Head of caudate nucleus (tissue), 42 donors: ENCODE measurements at places on chromosomes 6 and 20.

DNA sequence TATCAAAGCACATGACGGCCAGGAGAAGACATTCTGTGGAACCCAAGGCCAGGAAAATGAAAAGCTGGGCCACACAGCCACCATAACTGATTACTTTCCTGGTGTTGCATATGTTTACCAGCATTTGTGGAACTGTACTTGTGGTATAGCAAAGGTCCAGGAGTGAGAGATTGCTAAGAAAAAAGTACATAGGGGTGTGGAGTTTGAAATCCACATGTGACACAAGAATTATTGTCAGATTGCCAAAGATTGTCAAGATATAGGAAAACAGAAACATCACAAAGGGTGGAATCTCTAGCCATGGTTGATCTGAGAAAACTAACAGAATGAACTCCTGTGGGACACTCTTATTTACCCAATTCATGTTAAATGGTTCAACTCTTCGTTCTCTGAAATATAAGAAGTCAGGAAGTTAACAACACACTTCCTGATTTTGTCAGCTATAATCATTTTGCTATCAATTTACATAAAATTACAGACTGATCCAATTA, at the start of gene OR2B2:
Gene OR2B2 (minus strand): TSS at position 441 of the 491 bp plus-strand sequence. CDS start 77 bp downstream, at position 364.
- DNase-seq, result no peak

GRCh38 chr6:52994031-52994838, 849 bp downstream of the GSTA4 start:
- DNase-seq, result peak; percentile 35

DNA sequence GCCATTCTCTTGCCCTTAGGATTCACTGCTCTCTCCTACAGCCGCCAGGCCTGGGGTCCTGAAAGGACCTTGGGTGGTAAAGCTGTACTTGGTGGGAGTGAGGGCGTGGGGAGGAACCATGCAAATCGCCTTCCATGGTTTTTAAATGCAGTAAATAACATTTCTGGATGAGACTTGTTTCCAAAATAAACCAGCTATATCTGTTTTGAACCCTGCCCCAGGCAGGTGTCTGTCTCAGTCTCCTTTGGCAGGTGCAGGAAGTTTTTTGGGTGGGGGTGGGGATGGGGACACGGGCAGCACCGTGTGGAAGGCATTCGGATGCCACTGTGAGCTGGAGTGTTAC, 14.3 kb downstream of the ITPA start:
- DNase-seq, result no peak

- no peak for DNase-seq
These were observed 267.7 kb upstream of the RNF24 start for GRCh38 chr20:4283016-4283415.

DNA sequence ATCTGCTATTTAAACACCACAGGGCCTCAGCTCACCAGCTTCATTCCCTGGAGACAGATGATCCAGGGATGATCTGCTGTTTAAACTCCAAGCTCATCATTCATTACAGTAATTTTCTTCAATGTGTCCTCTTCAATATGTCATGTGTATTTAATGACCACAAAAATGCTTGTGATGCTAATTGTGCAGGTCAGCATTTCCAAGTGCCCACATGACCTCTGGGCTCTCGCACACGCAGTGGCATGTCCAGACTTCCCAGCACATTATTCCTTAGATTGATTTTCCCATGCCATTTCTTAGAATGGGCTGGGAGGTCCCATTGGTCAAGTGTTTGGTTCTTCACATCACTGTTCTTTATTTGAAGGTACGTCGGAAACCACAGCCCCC, 434.4 kb downstream of the HAO1 start:
- DNase-seq, result no peak

GRCh38 chr6:169808608-169808967, 57.2 kb downstream of the ERMARD start:
- DNase-seq, result no peak

DNA sequence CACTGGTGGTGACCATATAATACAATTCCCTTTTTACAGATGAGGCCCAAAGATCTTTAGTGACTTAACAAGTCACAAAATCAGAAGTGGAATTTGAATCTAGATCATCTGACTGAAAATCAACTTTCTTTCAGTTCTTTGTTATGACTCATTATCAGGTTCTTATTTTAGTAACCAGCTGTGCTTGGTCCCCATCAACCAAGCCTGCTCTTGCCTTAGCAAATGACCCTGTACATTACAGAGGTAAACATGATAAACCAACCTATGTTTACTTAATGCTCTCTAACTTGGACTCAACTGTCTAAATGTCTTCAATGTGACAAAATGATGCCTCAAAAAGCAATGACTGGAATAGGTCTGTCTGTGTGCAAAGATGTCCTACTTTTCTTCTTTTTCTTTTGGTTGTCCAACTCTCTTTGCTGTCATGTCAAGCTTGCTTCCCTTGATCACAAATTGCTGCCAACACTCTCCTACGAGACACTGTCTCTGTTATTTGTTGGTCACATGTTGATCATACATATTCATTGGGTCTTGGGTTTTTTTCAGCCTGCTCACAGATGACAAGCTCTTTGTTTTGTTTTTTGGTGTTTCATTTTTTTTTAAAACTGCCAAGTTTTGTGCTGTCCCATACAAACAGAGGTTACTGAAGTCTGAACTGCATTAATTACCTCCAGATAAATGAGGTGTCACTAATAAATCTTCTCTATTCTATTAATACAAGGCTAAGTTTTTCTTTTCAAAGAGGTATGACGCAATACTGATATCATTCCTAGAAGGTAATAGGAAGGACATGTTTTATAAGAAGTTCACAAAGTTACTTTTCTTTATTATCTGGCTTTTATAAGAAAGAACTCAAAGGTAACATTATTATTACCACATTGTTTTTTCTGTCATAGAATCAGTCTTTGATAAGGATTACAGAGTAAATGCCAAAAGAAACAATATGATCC, 62.2 kb upstream of the PLN start:
- peak; percentile 34 for DNase-seq

DNA sequence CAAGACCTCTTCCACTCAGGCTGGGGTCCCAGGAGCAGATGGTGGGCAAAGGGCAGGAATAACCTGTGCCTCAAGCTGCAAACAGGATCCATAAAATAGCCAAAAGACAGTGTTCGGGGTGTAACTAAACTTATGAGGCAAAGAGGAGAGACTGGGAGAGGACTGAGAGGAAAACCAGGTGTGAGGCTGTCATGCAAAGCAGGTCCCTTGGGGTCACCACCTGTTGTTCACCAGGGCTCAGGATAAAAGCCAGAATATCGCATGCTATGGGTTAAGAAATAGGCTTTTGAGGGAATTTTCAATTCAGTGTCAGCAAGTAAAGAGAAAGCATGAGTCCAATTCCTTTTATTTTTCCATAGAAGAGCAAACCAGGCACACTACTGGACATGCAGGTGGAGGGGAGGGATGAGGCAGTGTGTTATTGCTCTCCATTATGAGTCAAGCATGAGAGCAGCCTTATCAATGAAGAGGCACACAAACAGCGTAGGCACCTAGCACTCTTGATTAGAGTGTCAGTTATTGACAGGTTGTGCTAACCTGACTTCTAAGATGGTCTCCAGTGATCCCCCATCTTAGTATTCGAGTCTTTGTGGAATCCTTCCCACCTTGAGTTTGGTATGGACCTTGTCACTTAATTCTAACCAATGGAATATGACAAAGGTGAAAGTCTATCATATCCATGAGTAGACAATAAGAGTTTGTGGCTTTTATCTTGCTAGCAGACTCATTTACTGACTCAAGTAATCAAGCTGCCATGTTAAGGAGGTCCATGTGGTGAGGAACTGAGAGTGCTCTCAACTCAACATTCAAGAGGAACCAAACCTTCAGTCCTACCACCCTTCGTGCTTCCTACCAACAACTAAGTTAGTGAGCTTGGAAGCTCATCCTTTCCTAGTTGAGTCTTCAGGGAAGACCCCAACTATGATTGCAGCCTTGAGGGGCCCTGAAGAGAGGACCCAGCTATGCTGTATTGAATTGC, 18.8 kb downstream of the HLA-E start:
- DNase-seq, result no peak

DNA sequence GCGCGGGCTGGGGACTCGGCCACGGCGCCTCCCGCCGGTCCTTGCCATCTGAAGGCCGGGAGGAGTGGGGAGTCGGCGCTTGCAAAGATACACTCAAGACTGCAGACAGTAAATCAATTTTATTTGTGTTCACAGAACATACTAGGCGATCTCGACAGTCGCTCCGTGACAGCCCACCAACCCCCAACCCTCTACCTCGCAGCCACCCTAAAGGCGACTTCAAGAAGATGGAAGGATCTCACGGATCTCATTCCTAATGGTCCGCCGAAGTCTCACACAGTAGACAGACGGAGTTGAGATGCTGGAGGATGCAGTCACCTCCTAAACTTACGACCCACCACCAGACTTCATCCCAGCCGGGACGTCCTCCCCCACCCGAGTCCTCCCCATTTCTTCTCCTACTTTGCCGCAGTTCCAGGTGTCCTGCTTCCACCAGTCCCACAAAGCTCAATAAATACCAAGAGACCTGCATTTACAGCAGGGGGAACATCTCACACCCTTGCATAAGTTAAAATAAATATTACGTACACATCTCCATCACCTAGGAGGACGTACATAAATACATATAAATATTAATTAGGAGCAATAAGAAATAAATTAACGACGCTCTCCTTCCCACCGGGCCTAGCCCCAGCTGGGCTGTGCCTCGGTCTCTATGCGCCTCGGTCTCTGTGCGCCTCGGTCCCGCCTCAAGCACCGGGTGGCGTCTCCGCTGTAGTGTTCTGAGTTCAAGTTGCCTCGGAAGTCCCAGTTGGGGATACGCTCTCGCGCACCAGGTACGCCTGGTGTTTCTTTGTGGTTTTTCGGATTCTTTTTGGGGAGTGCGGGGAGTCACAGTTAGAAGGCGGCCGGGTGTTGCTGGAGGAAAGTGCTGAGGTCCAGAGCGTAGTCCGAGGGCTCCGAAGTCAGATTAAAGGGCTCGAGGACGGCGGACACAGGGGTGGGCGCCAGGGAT, 889 bp upstream of the FLOT1 start:
- peak; percentile 54 for DNase-seq

DNA sequence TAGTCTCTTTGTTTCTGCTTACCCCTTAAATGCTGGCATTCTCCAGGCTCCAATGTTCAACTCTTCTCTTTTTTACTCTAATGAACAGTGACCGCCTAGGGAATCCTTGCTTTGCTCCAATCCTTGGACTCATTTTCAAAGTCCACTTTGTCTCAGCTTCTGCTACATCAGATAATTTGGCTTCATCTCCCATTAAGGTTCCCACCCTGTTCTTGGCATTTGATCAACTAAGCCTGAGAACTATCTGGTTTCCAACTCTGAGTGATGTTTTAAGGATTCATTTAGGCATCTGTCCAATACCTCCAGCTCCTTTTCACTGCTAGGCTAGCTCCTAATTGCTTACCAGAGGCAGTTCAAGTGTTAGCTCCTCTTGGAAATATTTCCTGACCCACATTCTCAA, 64.9 kb downstream of the ME1 start:
- no peak for DNase-seq

GRCh38 chr20:59647271-59647670, 42.9 kb downstream of the PHACTR3 start:
- DNase-seq, result no peak

- no peak for DNase-seq
These were observed 23.9 kb upstream of the YWHAB start for GRCh38 chr20:44861531-44862006.

- no peak for DNase-seq
These were observed 12.4 kb downstream of the SIRPA start for GRCh38 chr20:1907586-1907985.

- no peak for DNase-seq
These were observed 17.0 kb downstream of the SERPINB9 start for GRCh38 chr6:2885967-2886735.

- DNase-seq, result peak; percentile 64
These were observed 48.4 kb upstream of the DSN1 start for GRCh38 chr20:36821964-36822437.

DNA sequence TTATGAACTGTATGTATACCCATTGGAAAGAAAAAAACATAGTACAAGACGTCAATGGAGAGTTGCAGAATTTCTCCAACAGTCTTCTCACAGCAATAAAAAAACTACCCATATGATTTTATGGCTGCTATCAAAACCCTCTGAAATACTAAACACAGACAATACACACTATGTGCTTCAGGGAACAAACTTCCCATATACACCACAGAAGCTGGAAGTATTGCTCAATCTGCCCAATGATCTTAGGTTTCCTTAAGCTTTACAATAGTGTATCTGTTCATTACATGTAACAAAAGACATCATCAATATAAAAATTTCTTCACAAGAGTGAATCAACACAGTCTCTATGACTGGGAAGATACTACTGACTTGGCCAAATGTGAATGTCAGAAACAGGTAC, 150.5 kb downstream of the TBC1D32 start:
- DNase-seq, result no peak

- peak; percentile 98 for DNase-seq
These were observed at the start of gene CEP162 for GRCh38 chr6:84227434-84228197. Gene CEP162 (minus strand): TSS chr6:84227643. CDS start chr6:84226393, 1,250 bp downstream.

GRCh38 chr6:28988536-28989311, 16.4 kb downstream of the ZNF311 start:
- no peak for DNase-seq

DNA sequence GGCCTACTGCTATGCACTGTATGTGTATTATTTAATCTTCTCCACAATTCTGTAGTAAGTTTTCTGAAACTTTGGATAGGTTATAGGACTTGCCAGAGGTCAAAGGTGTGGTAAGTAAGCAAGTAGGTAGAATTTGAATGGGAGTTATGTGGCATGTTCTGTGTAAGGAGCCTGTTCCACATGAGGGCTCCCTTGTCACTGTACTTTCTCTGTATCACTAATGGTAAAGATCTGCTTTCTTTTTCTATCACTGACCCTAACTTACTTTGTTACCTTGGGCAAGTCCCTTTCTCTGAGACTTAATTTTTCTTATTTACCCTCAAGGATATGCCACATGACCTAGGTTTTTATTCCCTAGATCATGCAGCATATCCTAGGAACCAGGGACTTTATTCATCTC, 50.3 kb downstream of the EIF2S2 start:
- DNase-seq, result no peak

DNA sequence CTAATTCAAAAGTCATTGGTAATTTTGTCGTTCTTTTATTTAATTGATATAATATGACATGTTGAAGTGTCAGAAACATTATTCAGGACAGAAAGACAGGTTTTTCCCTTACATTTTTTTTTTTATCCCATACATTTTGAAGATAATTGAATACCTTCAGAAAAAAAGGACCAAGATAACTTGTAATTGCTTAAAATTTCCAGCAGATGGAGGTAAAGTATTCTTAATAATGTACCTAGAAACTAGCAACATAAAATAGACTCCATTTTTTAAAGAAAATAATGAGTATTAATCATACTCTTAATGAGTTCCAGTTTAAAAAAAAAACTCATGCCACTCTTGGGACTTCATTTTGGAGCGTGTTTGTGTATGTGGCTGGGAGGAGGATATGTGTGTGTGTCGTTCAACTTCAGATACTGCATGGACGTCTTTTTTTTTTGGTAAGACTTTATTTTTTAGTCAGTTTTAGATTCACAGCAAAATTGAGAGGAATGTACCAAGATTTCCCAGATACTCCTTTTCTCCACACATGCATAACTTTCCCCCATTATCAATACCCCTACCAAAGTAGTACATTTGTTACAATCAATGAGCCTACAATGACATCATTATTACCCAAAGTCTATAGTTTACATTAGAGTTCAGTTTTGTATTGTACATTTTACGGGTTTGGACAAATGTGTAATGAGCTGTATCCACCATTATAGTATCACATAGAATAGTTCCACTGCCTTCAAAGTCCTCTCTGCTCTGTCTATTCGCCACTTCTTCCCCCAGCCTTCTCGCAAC, 79.4 kb downstream of the ROS1 start:
- DNase-seq, result no peak
